ENCODE measurements at places on chromosomes 3 and 15.
A peak's percentile ranks its signal among the peaks of the same experiment; 100 is the strongest.

GRCh38 chr3:74423867-74424266 is 190.6 kb downstream of the CNTN3 start:
- no peak for DNase-seq

GRCh38 chr15:38690719-38691332 is 126.2 kb upstream of the RASGRP1 start:
- peak; percentile 47 for DNase-seq

- DNase-seq, result no peak
Measured at GRCh38 chr15:46126581-46126980, 491.8 kb downstream of the SQOR start.

- DNase-seq, result no peak
Measured at GRCh38 chr15:84003791-84004503, 231.6 kb upstream of the GOLGA6L4 start.

GRCh38 chr3:187120326-187120725 is 19.0 kb downstream of the RPL39L start:
- no peak for DNase-seq

Measured in stimulated activated CD4-positive, alpha-beta T cell treated with anti-CD3 and anti-CD28 coated beads, Interleukin-1b, Interleukin-23, amount 100 ng/mL, for 1 hour (primary cell).